ENCODE measurements at places on chromosomes 11 and 22. TPM values are rescaled to one million over a fixed set of nuclear protein-coding genes. Genes with fewer than 3 reads are reported as not detected.
A peak's percentile ranks its signal among the peaks of the same experiment; 100 is the strongest.

DNA sequence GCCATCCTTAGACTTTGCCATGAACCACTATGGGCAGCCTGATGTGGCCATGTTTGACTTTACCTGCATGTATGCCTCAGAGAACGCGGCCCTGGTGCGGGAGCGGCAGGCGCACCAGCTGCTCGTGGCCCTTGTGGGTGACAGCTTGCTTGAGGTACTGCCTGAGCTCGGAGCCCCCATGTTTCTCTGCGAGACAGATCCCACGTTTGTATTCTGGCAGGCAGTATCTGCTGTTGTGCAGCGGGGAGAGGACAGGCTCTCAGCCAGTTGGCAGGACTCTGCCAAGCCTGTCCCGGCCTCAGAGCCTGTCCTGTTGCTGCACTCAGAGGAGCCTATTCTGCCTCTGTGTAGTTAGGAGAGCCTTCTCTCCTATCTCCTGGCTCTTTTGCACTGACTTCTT, 109.9 kb downstream of the MICAL2 start:
- peaks cover 35% of the 10 kb centered on the region for H3K36me3 ChIP-seq
- H3K27ac ChIP-seq, result no peak overlapping the region
- H3K4me3 ChIP-seq, result no peak overlapping the region
- no peak for DNase-seq
- no peaks in the 10 kb centered on the region for H3K27me3 ChIP-seq

- H3K27me3 ChIP-seq, result no peaks in the 10 kb centered on the region
- H3K4me3 ChIP-seq, result no peak overlapping the region
- H3K27ac ChIP-seq, result no peak overlapping the region
- H3K36me3 ChIP-seq, result no peaks in the 10 kb centered on the region
- peaks cover 6% of the 10 kb centered on the region for H3K4me1 ChIP-seq
These were observed 86.7 kb downstream of the OSBP2 start for GRCh38 chr22:30781271-30781875.

- no peaks in the 10 kb centered on the region for H3K27me3 ChIP-seq
- H3K27ac ChIP-seq, result no peak overlapping the region
- H3K4me3 ChIP-seq, result no peak overlapping the region
- no peak for DNase-seq
- peaks cover 4% of the 10 kb centered on the region for H3K36me3 ChIP-seq
These were observed 78.3 kb downstream of the MICAL2 start for GRCh38 chr11:12188548-12189317.

GRCh38 chr11:94518300-94518699, 6.0 kb downstream of the C11orf97 start:
- DNase-seq, result no peak
- no peaks in the 10 kb centered on the region for H3K36me3 ChIP-seq
- no peak overlapping the region for H3K4me3 ChIP-seq
- H3K27me3 ChIP-seq, result no peaks in the 10 kb centered on the region
- no peak overlapping the region for H3K27ac ChIP-seq

DNA sequence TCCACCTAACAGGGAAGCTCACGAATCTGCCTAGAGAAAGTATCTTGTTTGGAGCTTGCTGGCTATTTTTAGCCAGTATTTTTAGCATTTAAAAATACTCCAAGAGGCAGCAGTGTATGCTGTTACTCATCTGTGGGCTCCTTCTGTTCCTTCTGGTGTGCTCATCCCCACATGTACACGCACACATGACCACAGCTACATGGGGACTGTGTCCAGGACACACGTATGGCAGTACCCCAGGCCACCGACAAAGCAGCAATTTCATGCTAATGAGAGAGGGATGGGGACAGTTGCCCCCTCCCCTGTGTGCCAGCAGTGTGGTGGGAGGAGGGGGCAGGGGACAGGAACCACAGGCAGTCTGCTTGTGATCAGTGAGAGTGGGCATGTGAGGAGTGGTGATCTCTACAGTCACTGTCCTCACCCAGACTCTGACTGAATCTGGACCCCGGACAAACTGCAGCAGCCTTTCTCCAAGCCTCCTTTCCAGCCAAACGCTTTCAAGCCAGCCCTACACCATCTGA, 16.4 kb downstream of the USP2 start:
- peaks cover 6% of the 10 kb centered on the region for H3K27me3 ChIP-seq
- H3K36me3 ChIP-seq, result no peaks in the 10 kb centered on the region
- DNase-seq, result peak; percentile 76
- H3K4me1 ChIP-seq, result peaks cover 32% of the 10 kb centered on the region
- H3K27ac ChIP-seq, result no peak overlapping the region

DNA sequence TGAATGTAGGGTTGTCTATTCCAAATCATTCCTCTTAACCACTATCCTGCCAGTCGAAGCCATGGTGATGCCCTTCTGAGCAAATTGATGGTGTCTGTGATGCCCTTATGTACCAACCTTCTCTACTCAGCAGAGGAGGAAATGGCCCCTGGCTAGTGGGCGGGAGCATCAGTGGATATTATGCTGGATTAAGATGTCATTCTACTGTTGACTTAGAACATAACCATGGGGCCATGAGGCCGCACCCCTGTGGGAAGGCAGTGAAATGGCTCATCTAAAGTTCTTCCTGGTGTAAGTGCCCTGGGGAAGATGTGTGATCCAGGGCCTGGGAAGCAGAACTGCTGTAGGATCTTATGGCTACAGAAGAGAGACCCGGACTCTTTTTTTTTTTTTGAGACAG, 20.7 kb upstream of the P2RY2 start:
- no peak overlapping the region for H3K27ac ChIP-seq
- peaks cover 10% of the 10 kb centered on the region for H3K4me1 ChIP-seq
- no peaks in the 10 kb centered on the region for H3K27me3 ChIP-seq
- no peaks in the 10 kb centered on the region for H3K36me3 ChIP-seq

Gene TBX10
- total RNA-seq, result not detected

GRCh38 chr22:45587638-45588505, 83.8 kb upstream of the ATXN10 start:
- DNase-seq, result peak; percentile 45
- H3K27ac ChIP-seq, result no peak overlapping the region
- no peak overlapping the region for H3K4me3 ChIP-seq
- no peaks in the 10 kb centered on the region for H3K36me3 ChIP-seq

GRCh38 chr11:90930252-90930651, 707.4 kb upstream of the CHORDC1 start:
- H3K36me3 ChIP-seq, result no peaks in the 10 kb centered on the region
- no peaks in the 10 kb centered on the region for H3K4me1 ChIP-seq
- H3K4me3 ChIP-seq, result no peak overlapping the region

Gene CLDN5
- total RNA-seq, result not detected

Gene TCF20
- 20.6 TPM for total RNA-seq

Gene OR8G1
- not detected for total RNA-seq

Gene FGF4
- total RNA-seq, result not detected

Gene B4GALNT4
- total RNA-seq, result 16.5 TPM

DNA sequence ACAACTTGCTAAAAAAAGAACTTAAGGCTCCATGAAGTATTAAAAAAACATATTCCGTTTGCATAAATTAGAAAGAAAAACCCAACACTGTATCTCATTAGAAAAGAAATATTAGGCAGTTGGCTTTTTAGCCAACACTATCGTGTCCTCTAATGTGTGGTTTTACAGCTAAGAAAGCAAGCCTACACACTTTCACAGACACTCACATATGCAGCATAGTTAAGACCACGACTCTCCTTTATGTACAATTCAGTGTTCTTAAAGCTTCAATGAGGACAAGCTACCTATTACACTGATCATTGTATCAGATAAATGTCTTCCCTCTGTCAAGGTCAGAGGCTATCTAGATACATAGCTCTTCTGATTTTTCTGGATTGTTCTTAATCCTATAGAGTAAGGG, 80.1 kb downstream of the PICALM start:
- H3K4me3 ChIP-seq, result no peak overlapping the region
- no peak overlapping the region for H3K27ac ChIP-seq
- peaks cover 62% of the 10 kb centered on the region for H3K36me3 ChIP-seq
- DNase-seq, result no peak
- peaks cover 15% of the 10 kb centered on the region for H3K4me1 ChIP-seq
- H3K27me3 ChIP-seq, result no peaks in the 10 kb centered on the region

DNA sequence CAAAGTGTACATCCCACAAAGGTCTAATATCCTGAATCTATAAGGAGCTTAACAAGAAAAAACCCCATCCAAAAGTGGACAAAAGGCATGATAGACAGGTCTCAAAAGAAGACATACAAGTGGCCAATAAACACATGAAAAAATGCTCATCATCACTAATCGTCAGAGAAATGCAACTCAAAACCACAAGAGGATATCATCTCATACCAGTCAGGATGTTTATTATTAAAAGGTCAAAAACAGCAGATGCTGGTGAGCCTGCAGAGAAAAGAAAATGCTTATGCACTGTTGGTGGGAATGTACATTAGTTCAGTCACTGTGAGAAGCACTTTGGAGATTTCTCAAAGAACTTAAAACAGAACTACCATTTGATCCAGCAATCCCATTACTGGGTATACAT, 12.7 kb downstream of the LGALS12 start:
- DNase-seq, result peak; percentile 23
- H3K4me1 ChIP-seq, result 0 out of 2 replicates have a peak, but pooled peaks cover 5% of the 10 kb centered on the region
- no peak overlapping the region for H3K4me3 ChIP-seq
- H3K27ac ChIP-seq, result no peak overlapping the region

Gene PYGM
- not detected for total RNA-seq

GRCh38 chr11:130798280-130798679, 118.0 kb downstream of the SNX19 start:
- DNase-seq, result peak; percentile 97
- no peaks in the 10 kb centered on the region for H3K36me3 ChIP-seq
- H3K4me3 ChIP-seq, result no peak overlapping the region
- H3K27me3 ChIP-seq, result no peaks in the 10 kb centered on the region
- peak overlapping the region; percentile 73 for H3K27ac ChIP-seq

GRCh38 chr11:3121416-3121815, 43.7 kb downstream of the OSBPL5 start:
- peaks cover 4% of the 10 kb centered on the region for H3K36me3 ChIP-seq
- no peak for DNase-seq
- no peak overlapping the region for H3K27ac ChIP-seq
- peaks cover 15% of the 10 kb centered on the region for H3K4me1 ChIP-seq
- H3K4me3 ChIP-seq, result no peak overlapping the region
- H3K27me3 ChIP-seq, result no peaks in the 10 kb centered on the region

Gene PAX6
- not detected for total RNA-seq

- H3K36me3 ChIP-seq, result no peaks in the 10 kb centered on the region
- no peak overlapping the region for H3K4me3 ChIP-seq
- no peak overlapping the region for H3K27ac ChIP-seq
- no peaks in the 10 kb centered on the region for H3K27me3 ChIP-seq
These were observed 52.0 kb downstream of the CASP12 start for GRCh38 chr11:104846216-104846615.

Gene MOB2
- total RNA-seq, result 29.3 TPM

DNA sequence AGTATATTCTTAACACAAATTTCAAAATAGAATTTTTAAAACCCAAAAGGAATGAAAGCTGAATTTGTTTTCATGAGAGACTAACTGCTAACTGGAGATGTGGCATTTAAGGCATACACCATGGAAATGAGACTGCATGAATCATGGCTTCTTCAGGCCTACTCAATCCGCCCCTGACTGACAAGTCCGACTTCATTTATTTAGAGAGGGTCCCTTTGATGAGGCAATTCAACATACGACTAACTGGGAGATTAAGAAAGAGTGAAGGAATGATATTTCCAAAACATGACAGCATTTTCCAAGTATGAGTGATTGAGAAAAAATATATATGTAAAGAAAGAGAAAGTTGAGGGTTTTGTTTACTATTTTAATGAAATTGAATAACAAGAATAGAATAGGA, 720.1 kb downstream of the DLG2 start:
- DNase-seq, result peak; percentile 50
- peak overlapping the region; percentile 21 for H3K27ac ChIP-seq
- H3K36me3 ChIP-seq, result no peaks in the 10 kb centered on the region
- H3K4me3 ChIP-seq, result no peak overlapping the region
- H3K27me3 ChIP-seq, result no peaks in the 10 kb centered on the region

Gene ELFN2
- 0.89 TPM for total RNA-seq

DNA sequence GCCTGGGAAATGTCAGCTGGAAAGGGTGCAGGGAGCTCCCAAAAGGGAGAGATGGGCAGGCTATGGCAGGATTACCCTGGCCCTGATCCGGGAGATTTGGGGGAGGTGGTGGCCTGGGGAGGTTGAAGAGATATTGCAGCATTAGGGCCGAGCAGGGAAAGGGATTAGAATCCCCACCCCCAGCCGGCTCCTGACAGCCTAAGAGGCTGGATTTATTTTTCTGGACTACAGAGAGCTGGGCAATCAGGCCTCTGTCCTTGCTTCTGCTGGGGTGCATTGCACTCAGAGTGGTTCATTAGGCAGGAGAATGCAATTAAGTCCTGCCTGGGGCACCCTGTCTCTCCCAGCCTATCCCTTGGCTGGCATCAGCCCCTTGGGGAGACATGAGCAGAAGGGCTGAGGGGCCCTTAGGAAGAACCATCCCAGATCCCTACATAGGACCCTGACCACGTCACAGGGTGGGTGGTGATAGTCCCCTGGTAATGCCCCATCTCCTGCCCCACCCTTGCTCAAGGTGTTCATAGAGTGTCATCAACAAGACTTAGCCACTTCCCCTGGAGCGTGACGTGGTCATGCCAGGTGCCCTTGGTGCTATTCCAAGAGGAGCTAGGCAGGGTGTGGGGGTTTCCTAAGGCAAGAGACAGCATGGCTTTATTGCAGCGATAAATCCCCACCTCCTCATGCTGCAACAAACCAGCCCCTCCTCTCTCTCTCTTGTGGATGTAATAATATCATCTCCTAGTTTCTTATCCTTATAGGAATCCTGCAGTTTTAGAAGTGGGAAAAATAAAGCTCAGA, 38.4 kb upstream of the KLHL35 start:
- no peak overlapping the region for H3K4me3 ChIP-seq
- H3K4me1 ChIP-seq, result 0 out of 2 replicates have a peak, but pooled peaks cover 6% of the 10 kb centered on the region
- DNase-seq, result no peak
- no peaks in the 10 kb centered on the region for H3K36me3 ChIP-seq
- no peak overlapping the region for H3K27ac ChIP-seq
- no peaks in the 10 kb centered on the region for H3K27me3 ChIP-seq

Gene ACTN3
- not detected for total RNA-seq

Gene EMID1
- not detected for total RNA-seq

Gene RAB39A
- not detected for total RNA-seq

Gene TRIM49
- total RNA-seq, result not detected

Gene PAMR1
- 151 TPM for total RNA-seq

DNA sequence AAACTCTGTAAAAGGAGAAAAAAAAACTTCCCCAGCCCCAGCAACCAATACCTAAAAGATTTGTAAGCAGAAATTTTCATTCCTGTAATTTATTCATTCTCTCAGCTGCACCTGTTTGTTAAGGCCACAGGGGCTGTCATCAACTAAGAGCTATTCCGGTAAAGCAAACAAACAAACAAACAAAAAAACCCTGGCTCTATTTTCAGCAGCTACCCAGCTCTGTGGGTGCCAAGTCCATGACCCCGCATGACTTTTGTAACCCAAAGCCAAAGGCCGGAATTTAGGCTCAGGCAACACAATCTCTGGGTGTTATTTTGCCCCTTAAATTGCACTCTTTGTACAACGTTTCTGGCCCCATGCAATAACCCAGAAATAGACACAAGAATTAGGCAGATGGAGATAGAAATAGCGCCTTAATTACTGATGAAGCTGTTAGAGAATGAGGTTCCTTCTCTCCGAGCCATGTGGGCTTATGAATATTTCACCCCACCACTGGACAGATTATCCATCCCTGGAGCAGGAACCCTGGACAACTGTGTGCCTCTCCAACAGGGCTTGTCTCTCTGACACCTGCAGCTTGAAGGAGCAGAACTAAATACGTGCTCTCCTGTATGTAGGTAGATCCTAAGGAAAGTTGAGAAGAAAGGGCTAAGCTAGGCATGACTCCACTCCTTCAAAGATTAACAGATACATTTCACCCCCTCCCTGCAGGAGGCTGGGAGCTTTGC, 29.4 kb downstream of the APOL6 start:
- no peaks in the 10 kb centered on the region for H3K36me3 ChIP-seq
- no peak overlapping the region for H3K27ac ChIP-seq
- H3K4me1 ChIP-seq, result no peaks in the 10 kb centered on the region
- no peaks in the 10 kb centered on the region for H3K27me3 ChIP-seq
- no peak for DNase-seq
